Fibroblast of mammary gland (primary cell): ENCODE measurements at places on chromosomes 3 and 15.

DNA sequence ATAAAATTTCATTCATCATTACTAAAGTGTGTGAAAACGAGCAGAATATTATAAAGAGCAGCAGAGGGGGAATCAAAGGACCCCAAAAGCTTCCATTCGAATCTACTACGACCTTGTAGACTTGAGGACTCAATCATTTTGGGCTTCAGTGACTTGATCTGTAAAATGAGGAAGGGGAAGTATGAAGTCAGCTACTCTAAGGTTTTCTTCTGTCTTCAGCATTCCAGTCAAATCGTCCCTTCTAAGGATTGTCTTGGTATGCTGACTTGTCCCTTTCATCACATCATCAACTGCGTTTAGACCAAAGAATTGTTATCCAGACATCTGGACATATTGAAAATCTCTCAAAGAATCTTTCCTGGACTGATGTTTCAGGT, 44.8 kb downstream of the PLD1 start:
- no peak for DNase-seq

GRCh38 chr15:31049682-31050615, 51.6 kb downstream of the TRPM1 start:
- no peak for DNase-seq

DNA sequence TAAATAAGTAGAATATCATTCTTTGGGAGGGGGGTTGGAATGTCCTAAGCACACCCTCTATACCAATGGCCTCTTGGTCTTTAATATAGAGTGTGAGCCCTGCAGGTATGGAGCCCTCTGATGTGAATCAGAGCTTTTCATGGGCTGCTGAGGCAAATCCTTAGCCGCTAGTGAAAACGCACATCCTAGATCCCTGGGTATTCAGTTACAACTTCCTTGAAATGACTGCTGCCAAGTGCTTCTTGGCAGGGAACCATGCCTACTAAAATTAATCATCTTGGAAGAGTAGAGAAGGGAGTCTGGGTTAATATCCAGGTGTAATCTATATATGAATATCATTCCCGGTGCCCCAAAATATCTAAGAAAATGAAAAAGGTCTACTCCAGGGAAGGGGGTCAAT, 109.1 kb downstream of the POLQ start:
- no peak for DNase-seq

DNA sequence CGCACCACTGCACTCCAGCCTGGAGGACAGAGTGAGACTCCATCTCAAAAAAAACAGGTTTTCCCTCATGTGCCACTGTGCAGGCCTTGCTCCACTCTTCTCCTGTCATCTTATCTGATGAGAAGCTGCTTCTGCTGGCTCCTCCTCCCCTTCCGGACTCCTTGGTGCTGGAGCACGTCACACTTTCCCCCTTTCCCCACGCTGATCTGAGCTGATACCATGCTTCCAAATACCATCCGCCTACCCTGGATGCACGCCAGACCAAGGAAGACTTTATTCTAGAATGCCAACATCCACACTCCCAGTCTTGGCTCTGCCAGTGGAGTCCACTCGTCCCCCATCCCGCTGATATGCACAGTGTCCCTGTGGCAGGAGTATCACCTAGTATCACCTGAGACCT, 31.3 kb downstream of the HOMER2 start:
- no peak for DNase-seq

DNA sequence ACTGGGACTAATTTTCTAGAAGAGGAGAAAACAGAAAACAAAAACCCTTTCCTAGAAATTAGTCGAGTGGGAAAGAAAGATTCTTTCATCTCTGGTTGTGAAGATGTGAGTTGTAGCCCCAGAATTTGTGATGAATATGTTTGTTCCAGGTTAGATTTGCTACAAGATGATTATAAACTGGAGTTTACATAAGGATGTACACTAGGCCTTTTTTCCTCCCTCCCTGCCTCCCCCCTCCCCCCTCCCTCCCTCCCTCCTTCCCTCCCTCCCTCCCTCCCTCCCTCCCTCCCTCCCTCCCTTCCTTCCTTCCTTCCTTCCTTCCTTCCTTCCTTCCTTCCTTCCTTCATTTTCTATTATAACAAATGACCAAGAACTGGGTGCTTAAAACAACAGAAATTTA, 1502.0 kb downstream of the SI start:
- no peak for DNase-seq

DNA sequence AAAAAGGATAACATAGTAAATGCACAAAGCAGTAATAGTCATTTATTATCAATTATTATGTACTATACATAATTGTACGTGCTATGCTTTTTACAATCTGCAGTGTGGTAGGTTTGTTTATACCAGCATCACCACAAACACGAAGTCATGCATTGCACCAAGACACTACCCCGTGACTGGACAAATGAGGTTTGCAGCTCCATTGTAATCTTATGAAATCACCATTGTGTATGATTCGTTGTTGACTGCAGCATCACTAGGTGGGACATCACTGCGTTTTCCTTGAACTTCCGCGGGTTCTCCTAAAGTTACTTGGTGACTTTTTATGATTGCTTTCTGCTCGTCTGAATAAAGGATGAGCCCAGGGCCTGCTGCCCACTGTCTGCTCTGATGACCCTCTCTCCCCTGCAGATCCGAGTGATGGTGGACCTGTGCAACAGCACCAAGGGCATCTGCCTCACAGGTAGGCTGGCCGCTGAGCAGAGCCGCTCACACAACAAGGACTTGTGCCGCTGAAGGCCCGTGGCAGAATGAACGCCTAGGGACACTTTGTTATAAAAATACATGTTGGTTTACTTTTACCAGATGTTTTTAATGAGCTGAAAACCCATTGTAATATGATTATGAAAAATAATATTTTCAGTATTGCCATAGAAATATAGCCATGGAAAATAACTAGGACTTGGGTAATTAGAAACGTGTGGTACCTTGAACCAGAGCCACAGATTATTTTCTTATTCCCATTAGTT, 35.8 kb downstream of the GLDN start:
- peak; percentile 89 for DNase-seq

- no peak for DNase-seq
These were observed 21.8 kb upstream of the KIF23 start for GRCh38 chr15:69392352-69392751.

GRCh38 chr3:130546920-130547679, 30.1 kb downstream of the COL6A6 start:
- DNase-seq: no peak

DNA sequence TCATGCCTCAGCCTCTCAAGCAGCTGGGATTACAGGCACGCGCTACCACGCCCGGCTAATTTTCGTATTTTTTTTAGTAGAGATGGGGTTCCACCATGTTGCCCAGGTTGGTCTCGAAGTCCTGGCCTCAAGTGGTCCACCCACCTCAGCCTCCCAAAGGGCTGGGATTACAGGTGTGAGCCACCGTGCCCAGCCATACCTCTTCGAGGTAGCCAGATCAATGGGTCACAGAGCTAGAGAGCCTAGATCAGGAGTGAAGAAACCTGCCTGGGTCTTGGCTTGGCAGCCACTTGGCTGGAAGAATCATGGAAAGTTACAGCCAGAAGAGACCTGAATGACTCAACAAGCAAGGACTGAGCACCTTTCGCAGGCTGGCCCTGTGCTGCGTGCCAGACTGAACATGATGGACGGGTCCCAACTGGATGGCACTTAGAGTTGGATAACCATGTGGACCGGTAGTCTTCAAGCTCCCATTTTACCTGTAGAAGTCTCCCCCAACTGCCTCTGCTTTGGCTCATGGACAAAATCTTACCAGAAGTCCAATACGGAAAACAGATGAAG, 29.7 kb downstream of the GNB5 start:
- DNase-seq: no peak

DNA sequence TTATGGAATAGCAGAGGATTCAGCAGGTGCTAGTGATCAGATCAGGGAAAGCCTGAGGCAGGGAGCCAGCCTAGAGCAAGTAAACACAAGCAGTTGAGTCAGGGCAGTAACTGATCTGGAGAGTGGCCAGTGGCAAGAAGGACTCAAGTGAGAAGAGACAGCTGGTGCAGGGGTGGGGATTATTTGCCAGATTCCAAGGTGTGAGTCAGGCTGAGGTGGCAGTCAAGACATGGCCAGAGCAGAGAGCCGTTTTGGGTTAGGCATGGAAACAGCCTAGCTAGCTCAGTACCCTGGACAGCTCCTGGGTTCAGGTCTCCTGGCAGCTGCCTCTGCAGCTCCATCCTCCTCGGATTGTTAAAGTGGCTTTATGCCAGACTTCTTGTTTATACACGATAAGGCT, 281.9 kb upstream of the ONECUT1 start:
- peak; percentile 51 for DNase-seq

DNA sequence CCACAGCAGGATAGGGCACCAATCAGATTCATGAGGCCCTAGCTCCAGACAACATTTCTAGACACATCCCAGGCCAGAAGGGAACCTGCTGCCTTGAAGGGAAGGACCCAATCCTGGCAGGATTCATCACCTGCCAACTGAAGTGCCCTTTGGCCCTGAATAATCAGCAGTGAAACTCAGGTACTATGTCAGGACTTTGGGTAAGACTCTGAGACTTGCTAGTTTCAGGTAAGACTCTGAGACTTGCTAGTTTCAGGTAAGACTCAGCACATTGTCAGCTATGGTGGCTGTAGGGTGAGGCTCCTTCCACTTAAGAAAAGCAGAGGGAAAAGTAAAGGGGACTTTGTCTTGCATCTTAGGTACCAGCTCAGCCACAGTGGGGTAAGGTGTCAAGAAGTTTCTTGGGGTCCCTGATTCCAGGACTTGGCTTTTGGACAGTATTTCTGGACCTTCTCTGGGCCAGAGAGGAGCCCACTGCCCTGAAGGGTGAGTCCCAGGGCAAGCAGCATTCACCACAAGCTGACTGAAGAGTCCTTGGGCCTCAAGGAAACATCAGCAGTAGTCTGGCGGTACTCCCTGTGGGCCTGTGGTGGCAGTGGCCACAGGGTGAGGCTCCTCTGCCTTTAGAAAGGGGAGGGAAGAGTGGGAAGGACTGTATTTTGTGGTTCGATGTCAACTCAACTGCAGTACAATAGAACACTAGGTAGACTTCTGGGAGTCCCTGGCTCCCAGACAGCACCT, 13.7 kb upstream of the COL8A1 start:
- DNase-seq: no peak

GRCh38 chr3:108406063-108406660, 104.2 kb downstream of the MYH15 start:
- peak; percentile 15 for DNase-seq

- DNase-seq: peak; percentile 66
These were observed 20.5 kb upstream of the ABHD2 start for GRCh38 chr15:89067751-89068150.

DNA sequence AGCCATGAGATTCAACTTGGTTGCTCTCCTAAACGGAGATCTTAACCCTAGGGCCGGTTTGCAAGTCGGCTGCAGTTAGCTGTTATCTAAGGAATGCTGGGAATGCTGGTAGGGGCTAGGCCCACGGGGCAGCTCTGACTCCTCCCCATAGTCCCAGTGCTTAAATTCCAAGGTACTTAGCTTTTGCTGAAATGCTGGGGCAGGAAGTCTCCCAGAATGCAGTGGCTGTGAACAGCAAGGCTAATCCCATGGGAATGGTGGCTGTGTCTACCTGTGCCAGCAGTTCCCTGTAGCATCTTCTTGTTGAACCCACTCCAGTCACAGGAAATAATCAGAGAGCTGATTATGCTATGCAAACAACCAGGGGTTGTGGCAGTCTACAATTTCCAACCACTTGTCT, 102.5 kb upstream of the TJP1 start:
- peak; percentile 14 for DNase-seq

- no peak for DNase-seq
These were observed 46.9 kb downstream of the ARHGEF3 start for GRCh38 chr3:56754741-56755417.

DNA sequence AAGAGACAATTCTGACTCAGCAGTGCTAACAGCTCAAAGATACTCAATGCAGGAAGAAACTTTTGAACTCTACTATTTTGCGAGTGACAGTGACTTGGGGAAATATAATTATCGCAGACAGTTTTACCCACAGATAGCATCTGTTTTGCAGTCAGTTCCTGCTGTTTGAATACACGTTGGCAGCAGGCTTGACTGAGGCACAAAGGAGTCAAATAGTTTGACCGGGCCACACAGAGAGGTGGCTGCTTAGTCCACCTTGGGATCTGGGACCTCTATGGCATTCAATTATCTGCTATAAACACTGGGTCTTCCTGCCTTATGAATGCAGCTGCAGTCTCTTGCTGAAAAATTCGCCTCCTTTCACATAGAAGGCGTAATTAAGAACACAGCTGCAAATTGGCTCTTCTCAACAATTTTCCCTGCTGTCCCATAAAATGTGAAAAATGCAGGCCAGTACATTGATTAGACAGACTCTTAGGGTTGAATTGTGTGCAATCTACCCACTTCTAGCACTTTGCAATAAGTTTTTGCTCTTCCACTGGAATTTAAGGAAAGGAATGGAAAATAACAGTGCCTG, 56.5 kb downstream of the OTOL1 start:
- DNase-seq: no peak

GRCh38 chr3:119359476-119360326, 65.5 kb downstream of the ARHGAP31 start:
- DNase-seq: no peak

DNA sequence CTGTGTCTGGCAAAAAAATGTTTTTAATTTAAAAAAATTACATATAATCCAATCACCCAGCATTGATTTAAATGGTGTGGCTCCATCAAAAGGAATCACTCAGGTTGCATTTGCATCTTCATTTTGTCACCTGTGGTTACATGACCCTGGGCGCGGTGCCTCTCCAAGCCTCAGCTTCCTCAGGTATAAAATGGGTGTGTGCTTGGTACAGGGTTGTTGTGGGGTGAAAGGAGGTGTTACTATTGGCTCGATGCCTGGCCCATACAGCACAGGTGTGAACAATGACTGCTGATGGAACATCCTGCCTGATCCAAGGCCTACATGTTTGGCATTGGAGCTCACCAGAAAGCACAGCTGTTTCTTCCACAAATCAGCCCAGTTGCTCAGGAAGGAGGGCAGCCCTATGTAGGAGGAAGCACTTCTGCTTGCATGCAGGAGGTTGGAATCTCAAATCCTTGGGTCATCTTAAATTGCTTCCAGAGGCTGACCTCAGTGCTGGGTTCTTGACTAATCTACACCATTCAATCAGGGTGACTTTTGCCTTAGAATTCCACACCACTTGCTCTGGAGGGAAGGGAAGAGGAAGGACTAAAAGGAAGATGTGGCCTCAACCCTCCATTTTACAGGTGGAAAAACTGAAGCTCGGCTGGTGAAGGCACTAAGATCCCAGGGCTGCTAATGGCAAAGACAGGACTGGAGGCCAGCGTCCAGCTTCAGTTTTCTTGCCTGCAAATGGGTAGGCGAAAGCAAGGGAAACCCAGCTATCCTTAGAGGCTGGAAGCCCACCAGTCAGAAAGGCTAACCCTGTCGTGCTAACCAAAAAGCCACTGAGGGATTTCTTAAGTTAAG, 31.7 kb downstream of the BHLHE40 start:
- peak; percentile 63 for DNase-seq

- DNase-seq: peak; percentile 16
These were observed 194.1 kb upstream of the ZPLD1 start for GRCh38 chr3:102240720-102241119.

GRCh38 chr15:36965570-36966342, 134.6 kb downstream of the MEIS2 start:
- peak; percentile 32 for DNase-seq

DNA sequence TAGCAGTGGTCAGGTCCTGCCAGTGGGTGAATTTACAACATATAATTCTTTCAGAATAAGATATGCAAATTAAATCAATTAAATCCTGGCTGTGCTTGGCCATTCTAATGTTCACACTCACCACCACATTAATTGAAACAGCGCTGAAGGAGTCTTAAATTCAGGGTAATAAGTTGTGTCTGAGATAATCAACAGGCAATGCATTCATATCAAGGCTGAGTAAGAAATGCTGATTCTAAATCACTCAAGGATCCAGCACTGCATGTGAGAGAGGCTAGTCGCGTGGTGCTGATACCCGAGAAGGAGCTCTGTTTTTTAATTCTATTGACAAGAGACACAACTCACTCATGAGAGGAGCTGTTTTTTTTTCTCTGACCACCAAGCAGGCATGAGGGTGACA, 588.8 kb upstream of the ADAMTS9 start:
- DNase-seq: no peak
